EL (cell line): ENCODE measurements at places on chromosomes 2 and 18.

GRCh38 chr2:25920786-25921415, 42.6 kb upstream of the ASXL2 start:
- DNase-seq: no peak

DNA sequence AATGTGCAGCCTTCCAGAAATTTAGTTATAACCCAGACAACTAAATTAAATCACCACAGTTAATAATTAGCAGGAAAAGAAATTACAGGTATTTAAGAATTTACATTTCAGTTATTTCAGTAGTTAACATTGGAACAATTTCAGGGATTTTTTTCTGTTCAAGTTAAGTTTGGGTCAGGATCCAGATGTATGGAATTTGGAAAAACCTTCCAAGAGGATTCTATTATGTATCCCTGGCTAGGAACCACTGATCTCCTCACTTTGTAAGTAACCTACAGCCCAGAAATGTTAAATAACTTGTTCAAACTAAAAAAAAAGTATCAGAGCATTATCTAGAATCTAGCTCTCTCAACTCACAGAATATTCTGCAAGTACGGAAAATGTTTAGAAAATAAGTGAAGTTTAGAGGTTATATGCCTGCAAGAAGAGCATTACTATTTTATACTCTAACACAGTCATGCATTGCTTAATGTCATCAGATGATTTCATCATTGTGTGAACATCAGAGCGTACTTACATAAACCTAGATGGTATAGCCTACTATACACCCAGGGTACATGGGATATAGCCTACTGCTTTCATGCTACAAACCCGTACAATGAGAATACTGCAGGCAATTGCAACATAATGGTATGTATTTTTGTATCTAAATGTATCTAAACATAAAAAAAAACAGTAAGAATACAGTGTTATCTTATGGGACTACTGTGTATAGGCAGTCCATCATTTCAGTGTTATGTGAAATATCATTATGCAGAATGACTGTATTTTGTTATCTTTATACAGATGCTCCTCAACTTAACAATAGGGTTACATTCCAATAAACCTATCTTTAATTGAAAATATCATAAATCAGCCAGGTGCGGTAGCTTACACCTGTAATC, 6.1 kb downstream of the NCKAP1 start:
- no peak for DNase-seq

DNA sequence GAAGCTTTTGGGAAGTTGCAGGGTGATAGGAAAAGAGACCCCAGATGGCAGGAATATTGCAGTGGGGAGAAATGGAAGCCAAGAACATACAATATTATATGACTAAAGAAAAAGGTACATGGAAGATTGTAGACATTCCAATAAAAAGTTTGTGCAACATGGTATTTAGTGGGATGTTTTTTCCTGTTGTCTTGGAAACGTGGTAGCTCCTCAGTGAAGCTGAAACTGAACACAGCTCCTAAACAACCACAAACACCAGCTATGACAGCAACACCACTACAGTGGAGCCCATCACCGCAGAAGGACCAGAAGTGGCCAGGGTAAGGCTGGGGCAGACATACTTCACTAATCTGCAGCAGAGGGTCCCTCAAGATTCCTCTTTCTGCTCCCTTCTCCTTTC, 246.8 kb downstream of the CDH20 start:
- no peak for DNase-seq

DNA sequence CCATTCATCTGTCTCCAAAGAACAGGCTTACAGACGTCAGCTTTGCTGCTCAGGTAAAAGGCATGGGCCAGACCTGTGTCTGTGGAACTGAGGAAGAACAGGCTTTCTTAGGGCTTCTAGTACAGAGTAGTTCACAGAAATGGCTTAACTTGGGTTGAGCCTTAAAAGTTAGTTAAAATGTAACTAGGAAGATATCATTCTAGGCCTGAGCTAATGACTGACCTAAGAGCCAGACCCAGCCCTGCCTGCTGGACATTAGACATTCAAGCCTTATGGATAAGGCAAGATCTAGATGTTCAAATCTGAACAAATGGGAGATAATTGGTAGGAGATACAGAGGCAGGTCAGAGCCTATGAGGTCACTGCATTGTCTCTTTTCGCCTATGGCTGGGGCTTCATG, 73.9 kb upstream of the SLC14A2 start:
- no peak for DNase-seq

DNA sequence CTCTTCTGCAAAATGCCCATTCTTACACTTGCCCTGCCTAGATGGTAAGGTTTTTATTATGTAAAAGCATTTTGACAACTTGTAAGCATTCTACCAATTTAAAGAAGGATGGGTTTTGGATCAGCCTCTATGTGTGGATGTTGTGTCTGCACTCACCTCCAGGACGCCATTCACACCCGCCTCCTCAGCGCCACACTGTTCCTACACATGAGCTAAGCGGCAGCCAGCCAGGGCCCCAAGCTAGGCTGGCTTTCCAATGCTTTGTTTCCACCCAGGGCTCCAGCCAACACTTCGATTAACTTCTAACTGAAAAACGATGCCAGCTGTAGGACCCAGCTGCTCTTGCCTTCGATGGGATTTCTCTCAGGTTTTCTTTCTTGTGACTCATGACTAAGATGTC, 73.3 kb upstream of the FZD7 start:
- DNase-seq: no peak

DNA sequence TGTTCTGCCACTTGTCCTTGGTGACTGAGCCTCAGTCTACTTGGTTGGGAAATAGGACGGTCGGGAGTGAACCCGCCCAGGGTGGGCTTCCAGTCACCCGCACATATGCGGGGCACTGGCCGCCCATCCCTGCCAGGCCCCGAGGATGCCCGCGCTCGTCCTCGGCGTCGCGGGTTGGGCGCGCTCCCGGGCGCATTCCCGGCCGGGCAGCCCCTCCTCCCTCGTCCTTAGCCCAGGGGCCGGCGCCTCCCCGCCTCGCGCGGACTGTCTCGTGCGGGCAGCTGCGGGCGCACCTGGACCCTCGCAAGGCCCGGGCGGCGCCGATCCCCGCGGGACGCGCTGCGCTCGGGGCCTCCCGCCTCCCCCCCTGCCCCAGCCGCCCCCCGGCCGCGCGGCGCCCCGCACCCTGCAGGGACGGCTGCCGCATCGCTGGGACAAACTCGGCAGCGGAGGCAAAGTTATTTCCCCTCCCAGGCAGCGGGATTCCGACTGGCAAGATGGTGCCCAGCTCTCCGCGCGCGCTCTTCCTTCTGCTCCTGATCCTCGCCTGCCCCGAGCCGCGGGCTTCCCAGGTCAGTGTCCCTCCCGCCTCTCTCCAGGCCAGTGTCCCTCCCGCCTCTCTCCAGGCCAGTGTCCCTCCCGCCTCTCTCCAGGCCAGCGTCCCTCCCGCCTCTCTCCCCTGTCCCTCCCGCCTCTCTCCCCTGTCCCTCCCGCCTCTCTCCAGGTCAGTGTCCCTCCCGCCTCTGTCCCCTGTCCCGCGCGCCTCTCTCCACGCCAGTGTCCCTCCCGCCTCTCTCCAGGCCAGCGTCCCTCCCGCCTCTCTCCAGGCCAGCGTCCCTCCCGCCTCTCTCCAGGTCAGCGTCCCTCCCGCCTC, at the start of gene FBLN7:
TSS of gene FBLN7 (plus strand) at position 227 of the 874 bp plus-strand sequence. CDS start at position 498, 271 bp downstream.
- DNase-seq: peak; percentile 47

DNA sequence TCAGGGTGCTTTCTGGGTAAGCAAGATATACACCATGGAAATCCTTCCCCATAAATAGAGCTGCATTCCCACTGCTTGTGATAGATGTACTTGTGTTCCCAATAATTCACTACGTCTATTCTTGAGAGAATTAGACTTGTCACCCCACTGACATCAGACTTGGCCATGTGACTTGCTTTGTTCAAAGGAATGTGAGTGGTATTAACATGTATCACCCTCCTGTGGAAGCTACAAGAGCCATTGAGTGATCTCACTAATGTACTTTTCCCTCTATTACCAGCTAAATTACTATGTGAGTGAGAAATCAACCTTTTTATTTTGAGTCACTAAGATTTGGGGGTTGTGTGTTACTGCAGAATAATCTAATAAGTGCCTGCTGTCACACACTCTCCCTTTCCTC, 176.0 kb downstream of the CCDC178 start:
- no peak for DNase-seq

DNA sequence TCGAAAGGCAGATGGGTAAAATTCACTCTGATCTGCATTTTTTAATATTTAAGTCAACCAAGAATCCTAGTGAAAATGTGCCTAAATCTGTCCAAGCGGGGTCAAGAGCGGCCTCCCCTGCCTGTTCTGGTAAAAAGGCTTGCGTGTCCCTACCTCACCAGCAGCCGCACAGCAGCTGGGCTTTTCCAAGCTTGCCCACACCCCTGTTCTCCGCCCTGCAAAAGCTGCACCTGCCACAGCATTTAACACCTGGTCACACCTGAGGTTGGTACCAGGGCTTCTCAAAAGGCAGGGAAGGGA, 25.8 kb upstream of the TMEM182 start:
- DNase-seq: no peak

DNA sequence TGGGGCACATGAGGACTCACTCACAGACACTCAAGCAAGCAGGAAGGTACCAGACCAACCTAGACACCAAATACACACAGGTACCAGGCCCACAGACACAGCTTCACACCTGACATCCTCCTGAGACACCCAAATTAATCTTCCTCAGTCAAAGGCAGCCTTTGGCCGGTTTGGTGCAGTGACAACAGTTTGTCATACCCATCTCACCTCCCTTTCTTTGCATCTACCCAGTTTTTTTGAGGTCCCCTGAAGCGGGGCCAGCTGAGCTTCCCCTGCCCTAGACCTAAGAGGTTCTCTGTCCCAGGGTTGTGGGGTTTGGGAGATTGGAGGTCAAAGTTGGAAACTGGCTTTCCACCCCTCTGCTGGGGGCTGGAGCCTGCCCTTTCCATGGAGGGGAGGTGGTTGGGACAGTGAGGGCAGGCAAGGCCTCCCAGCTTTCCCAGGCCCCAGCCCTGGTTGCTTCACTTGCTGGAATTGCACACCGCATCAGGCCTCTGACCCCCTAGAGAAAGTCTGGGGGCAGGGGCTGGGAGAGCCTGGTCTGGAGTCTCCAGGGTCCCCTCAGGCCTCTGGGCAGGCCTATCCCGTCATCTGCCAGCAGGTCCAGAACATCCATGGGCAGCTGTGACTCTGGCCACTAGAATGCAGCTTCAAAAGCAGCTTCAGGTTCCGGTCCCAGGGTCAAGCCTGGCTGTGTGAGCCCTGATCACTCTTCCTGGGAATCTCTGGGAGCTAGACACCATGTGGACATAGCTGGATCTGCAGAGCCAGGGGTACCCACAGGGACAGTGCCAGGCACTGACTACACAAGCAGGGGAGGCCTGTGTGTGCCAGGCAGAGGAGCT, 12.5 kb upstream of the TEX261 start:
- no peak for DNase-seq

DNA sequence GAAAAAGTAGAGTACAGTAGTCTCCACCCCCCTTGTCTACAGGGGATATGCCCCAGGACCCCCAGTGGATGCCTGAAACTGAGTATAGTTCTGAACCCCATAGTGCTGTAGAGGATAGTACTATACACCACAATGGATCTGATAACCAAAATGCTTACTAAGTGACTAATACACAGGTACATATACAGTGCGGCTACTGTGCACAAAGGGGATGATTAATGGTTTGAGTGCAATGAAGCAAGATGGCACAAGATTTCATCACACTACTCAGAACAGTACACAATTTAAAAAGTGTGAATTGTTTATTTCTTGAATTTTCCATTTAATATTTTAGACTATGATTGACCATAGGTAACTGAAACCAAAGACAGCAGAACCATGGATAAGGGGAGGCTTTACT, 446.9 kb upstream of the NRP2 start:
- DNase-seq: no peak

GRCh38 chr2:8851811-8852560, 14.6 kb upstream of the KIDINS220 start:
- no peak for DNase-seq

GRCh38 chr2:69943843-69944525, 17.4 kb downstream of the ASPRV1 start:
- no peak for DNase-seq

DNA sequence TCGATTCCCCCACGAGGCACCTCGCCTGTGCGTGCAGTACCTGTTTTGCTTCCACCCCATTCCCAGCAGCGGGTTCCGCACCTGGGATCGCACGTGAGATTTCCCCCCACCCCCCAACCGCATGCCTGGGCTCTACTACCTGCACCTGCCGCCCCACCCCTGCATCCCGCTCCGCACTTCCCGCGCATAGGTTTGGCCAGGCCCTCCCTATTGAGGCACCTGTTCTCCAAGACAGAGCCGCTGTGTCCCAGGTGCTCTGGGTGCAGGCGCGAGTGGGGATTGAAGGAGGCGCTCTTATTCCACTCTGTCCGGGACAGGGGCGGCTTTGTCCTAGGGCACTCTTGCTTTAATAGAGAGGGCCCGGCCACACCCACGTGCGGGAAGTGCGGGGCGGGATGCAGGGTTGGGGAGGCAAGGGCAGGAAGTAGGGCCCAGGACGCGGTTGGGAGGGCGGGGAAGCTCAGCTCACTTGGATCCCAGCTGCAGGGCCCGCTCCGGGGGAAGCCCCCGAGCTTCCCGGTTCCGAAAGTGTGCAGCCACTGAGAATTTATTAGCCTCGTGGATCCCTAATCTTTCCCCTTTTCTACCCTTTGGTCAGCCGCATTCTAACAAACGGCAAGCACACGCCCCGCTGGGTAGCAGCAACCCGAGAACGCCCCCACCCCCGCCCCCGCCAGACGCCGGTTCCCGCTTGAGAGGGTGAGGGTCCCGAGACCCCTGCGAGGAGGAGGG, 670 bp upstream of the MOCOS start:
- DNase-seq: peak; percentile 42

- DNase-seq: no peak
These were observed 81.8 kb upstream of the RBMS1 start for GRCh38 chr2:160575368-160575767.

DNA sequence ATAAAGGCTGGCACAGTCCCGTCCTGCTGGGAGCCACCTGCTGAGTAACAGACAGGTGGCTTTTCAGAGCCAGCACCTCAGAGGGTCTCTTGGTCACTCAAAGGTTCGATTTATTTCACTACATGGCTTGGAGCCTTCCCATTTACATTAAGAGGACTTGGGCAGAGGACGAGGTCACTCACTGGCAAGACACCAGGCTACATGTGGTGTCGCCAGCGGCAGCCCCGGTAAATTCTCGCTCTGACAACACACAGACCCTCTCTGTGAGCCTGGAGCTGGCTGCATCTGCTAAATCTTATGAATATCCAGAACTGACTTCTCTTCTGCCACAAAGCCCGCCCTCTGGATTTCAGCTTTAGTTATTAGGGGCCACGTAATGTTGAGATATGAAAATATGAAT, 254.7 kb downstream of the VAPA start:
- no peak for DNase-seq

GRCh38 chr18:9708057-9708433, at the start of gene RAB31:
Gene RAB31 (plus strand): TSS chr18:9708301. CDS start chr18:9708406, 105 bp downstream.
- DNase-seq: peak; percentile 85

- no peak for DNase-seq
These were observed 530.7 kb downstream of the TMEM182 start for GRCh38 chr2:103292573-103292972.
